ENCODE measurements at places on chromosomes 13 and 19. TPM values are rescaled to one million over a fixed set of nuclear protein-coding genes. Genes with fewer than 3 reads are reported as not detected.

GRCh38 chr13:78254113-78254512 lies 335.5 kb upstream of the EDNRB start:
- no peak for DNase-seq
- H3K27me3 ChIP-seq: no peaks in the 10 kb centered on the region
- H3K4me1 ChIP-seq: no peaks in the 10 kb centered on the region
- no peak overlapping the region for H3K4me3 ChIP-seq
- H3K27ac ChIP-seq: no peak overlapping the region

- DNase-seq: no peak
- H3K4me1 ChIP-seq: peaks cover 23% of the 10 kb centered on the region
- H3K27me3 ChIP-seq: no peaks in the 10 kb centered on the region
- H3K4me3 ChIP-seq: no peak overlapping the region
Measured at GRCh38 chr13:21443171-21443570, 15.9 kb downstream of the ZDHHC20 start.

- H3K4me3 ChIP-seq: no peak overlapping the region
- no peaks in the 10 kb centered on the region for H3K27me3 ChIP-seq
- H3K27ac ChIP-seq: peak overlapping the region; percentile 57
- peak; percentile 93 for DNase-seq
- H3K36me3 ChIP-seq: peaks cover 18% of the 10 kb centered on the region
Measured at GRCh38 chr19:43519436-43520088, 7.4 kb downstream of the ETHE1 start.

DNA sequence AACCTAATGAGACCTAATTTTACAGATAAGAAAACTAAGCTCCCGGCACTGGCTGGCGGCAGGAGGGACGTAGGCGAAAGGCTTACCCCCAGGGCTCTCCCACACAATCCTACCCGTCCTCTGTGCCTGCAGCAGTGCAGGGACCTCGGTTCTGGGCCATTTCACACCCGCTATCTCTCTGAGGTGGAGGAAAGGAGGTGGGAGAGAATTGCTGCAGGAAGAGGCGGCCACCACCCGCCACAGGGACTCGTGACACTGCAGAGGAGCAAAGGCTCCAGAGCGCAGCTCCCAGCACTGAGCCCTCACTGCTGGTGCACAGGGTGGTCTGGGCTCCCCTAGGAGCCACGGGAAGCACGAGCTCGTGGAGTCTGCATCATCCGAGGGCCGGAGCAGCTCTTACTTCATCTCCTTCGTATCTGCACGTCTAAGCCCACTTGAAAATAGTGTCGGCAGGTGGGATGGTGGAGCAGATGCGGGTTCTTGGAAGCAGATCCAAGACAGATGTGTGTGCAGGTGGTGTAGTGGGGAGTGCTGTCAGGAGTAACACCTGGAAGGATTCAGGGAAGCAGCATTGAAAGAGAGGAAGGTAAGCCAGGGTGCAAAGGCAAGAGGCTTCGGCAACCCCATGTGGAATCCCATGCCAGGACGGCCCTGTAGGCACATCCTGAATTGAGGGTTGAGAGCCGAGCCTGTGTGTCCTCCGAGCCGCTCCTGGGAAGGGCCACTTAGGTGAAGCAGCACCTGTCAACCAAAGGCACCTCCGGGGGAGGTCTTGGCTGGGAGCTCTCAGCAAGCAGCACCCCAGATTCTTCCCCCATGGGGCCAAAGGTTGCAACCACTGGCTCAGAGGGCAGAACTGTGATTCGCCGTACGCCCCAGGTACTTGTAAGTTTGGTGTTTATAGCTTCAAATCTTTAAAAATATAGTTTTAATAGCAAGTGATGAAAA lies 115.8 kb upstream of the SPACA7 start:
- H3K36me3 ChIP-seq: no peaks in the 10 kb centered on the region
- H3K4me3 ChIP-seq: no peak overlapping the region
- no peaks in the 10 kb centered on the region for H3K27me3 ChIP-seq

- no peak overlapping the region for H3K27ac ChIP-seq
- DNase-seq: no peak
- no peak overlapping the region for H3K4me3 ChIP-seq
- H3K27me3 ChIP-seq: no peaks in the 10 kb centered on the region
Measured at GRCh38 chr19:52214241-52214640, 24.4 kb downstream of the PPP2R1A start.

Gene SLC1A6
- not detected for total RNA-seq

Gene WTIP
- total RNA-seq: 0.47 TPM

Gene EXOC3L2
- not detected for total RNA-seq
